Activated CD4-positive, CD25-positive, alpha-beta regulatory T cell treated with anti-CD3 and anti-CD28 coated beads, Interleukin-2, amount 50 U/mL, for 16 hours (primary cell): ENCODE measurements at places on chromosomes 11 and 22.

DNA sequence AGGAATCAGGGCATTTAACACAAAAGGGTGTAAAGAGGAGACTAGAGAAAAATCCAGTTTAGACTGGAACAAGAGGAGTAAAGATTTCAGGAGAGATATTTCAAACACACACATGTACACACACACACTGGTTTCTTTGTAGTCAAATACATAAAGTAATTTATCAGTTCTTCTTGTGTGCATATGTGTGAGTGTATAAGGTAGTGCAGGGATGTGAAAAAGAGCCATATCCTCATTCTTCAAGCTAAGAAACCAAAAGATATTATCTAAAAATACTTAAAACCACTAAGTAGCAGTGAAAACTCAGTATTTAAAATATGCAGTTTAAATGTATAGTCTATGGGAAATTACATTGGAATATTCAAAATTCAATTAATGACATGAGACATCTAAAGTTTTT, 52.5 kb upstream of the CARD18 start:
- no peak for DNase-seq

DNA sequence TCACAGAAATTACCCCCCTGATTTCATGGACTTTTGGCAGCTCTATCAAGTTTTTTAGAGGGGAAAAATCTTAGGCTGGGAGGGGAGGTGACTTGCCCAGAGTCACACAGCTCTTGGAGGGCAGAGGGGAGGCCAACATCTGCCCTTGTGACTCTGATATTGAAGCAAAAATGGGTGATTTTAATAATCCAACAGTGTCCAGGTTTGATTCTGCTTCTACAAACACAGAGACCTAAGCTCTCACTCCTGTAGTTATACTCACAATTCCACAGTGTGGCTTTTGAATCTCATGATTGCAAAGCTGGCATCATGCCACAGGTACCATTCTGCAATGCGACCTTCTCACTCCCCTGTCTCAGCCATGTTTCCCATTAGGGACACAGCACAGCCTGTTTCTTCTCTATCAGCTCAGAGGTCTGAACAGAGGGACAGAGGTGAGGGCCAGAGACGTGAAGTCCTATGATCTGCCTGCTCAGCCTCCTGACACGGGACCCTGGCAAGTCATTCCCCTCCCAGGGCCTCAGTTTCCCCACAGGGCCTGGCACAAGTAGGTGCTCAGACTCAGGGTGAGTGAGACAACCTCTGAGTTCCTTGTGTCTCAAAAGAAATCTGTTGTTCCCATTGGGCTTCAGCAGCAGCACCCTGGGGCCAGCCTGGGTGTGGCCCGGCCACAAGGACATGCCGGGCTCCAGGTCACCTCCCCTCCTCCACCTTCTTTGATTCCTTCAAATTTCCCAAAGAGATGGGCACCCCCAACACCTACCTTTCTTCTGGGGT, 766 bp downstream of the APOL2 start:
- DNase-seq = no peak

DNA sequence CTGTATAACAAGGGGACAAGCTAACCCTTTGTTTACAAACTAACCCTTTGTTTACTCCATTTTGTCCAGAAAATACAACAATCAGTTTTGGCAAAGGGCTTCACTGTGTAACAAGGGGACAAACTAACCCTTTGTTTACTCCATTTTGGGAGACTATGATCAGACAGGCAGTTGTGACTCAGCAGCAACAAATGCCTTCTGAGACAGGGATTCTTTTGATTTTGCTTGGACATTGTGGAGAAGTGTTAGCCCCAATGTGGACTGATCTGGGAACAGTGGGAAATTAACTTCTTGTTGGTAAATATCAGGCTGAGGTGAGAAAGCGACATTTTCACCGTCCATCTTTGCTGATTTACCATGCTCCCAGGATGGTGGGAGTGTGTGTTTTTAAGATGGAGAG, 983 bp downstream of the EHF start:
- DNase-seq = no peak

- DNase-seq = no peak
Observed at GRCh38 chr11:120869516-120870011, 154.3 kb upstream of the TBCEL start.

GRCh38 chr11:100965346-100965745, 164.3 kb downstream of the PGR start:
- no peak for DNase-seq

DNA sequence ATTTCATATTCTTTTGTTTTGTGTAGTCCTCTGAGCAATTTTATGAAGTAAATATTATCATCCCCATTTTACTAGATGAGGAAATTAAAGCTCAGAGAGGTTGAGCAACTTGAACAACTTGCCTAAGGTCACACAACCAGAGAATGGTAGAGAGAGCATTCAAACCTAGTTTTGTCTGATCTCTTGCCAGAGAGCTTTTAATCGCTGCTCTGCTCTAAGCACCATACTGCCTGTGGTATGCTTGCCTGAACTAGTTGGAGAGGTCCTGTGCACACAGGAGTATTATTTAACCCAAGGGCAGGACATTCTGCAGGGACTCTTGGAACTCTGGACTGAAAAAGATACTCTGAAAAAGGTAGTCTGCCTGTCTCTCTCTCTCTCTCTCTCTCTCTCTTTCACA, 38.5 kb downstream of the TRAF6 start:
- no peak for DNase-seq

GRCh38 chr11:23991165-23991539, 505.7 kb upstream of the LUZP2 start:
- DNase-seq = no peak

GRCh38 chr11:6057452-6057851, 26.9 kb upstream of the OR56A1 start:
- DNase-seq = no peak

GRCh38 chr11:9001736-9002135, 2.1 kb downstream of the NRIP3 start:
- no peak for DNase-seq

- no peak for DNase-seq
Observed at GRCh38 chr11:76524919-76525318, 80.1 kb downstream of the EMSY start.

- no peak for DNase-seq
Observed at GRCh38 chr11:46290598-46291309, 13.3 kb downstream of the CREB3L1 start.

DNA sequence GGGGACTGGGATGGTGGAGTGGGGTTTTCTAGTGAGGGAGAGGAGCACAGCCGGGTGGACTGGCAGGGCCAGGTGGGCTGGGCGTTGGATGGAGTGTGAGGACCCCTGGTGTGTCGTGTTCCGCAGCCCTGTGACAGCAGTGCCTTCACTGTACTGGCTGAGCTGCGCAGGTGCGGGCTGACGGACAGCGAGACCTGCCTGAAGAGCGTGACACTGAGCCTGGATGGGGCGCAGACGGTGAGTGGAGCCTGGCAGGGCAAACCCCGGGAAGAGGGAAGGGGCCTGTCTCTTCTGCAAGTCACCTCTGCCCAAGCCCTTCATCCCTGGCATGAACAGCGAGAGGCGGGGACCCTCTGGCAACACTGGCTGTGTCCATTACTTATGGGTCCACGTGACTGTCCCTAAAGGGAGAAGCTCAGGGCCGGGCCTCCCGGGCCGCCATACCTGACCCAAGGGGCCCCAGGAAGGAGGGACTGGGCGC, 10.0 kb downstream of the MUC5AC start:
- no peak for DNase-seq

GRCh38 chr11:109734566-109734965, 312.6 kb downstream of the C11orf87 start:
- DNase-seq = no peak

DNA sequence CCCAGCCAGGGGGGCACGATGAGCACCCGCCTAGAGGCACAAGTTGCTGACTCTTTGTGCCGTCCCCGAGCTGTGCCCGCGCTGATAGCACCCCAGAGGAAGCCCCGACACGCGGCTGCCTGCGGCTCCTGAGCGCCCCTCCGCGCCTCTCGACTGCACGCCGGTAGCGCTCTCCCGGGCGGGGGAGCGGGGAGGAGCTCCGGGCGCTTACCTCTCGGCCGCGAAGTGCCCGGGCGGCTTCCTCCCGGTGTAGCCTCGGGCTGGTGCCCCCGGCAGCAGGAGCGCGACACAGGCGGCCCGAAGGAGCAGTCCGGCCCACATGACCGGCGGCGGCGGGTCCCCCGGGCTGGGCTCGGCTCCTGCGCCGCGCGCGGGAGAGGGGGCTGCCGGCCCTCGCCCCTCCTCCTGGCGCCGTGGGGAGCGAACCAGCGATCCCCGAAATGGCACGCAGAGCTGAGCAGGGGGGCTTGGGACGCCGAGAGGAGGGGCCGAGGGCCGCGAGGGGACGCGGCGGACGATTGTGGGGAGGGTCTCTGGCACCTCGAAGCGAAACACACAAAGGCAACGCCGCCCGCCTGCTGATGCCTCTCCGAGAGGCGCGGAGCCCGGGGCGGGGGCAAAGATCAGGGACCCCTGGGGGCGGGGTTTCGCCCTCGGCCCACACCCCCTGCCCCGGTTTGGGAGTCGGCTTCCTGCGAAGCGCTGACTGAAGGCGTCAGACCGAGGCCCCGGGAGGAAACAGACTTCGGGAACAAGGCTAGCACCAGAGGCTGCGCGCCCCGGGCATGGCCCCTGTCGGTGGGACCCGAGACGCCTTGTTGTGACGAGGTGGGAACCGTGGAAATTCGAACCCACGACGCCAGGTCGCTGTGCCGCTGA, at the start of gene VWCE:
Gene VWCE, minus strand, starts transcription at position 600 of the 879 bp plus-strand sequence. Its CDS starts 279 bp downstream, at position 321.
- peak; percentile 23 for DNase-seq

DNA sequence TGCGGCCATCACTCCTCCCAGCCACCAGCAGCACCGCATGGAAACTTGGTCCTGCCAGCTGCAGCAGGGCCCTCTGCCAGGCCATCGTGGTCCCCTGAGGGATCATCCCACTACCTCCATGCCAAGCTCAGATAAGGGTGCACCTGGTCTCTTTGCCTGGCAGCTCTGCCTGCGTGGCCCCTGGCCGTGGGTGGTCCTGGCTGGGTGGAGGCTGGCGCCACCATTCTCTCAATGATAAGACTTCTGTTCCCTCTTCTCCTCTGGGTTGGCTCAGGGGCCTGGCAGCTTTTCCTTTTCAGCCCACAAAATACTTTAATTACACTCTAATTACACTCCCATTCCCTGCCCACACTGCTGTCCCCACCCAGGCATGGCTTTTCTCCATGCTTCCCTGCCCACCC, 26.8 kb upstream of the TSKU start:
- DNase-seq = no peak

- no peak for DNase-seq
Observed at GRCh38 chr11:76589477-76589876, 81.1 kb downstream of the LRRC32 start.

DNA sequence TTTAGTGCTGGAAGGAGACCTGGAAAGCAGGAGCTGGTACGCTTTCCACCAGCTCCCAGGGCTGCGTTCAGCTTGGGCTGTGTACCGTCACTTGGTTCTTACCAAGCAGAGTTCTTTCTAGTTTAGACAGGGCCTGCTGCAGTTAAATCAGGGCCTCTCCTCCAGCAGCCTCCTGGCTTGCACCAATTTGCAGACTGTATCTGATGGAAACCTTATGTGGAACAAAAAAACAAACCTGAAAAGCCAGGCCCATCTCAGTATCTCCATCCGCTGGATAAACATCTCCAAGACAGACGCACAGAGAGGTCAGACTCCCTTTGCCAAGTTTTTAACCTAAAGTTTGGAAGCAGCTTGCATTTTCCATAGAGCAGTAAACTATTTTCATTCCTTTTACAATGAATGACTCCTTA, 288.6 kb upstream of the SORL1-AS1 start:
- no peak for DNase-seq

DNA sequence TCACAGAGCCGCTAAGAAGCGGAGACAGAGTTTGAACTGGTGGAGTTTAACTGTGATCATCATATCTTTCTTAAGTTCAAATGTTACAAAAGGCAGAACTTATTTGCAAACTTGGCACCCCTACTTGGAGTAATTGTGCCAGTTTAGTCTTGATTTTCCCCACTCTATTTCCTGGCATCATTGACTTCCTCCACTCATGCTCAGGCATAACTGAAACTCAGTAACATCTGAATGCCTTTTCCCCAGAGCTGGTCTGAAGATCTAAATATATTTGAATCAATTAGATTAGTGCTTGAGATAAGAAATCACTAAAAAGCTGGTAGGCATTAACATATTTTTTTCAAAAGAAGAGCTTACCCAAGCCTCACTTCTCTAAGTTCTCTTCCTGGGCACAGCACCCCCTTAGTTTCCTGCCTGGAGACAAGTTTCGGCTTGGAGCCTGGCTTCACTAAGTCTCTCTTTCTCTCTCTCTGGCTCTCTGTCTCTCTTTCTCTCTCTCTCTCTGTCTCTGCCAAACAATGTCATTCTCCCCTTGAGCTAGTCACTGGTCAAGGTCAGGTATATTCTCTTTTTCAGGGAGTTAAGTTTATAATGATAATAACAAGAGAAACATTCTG, 190.8 kb downstream of the LUZP2 start:
- DNase-seq = no peak

GRCh38 chr11:83312430-83312829, 26.3 kb upstream of the CCDC90B start:
- DNase-seq = no peak

- DNase-seq = no peak
Observed at GRCh38 chr11:14972581-14973495, 687 bp upstream of the CALCA start.
